ENCODE measurements at places on chromosomes 4 and X. TPM values are rescaled to one million over a fixed set of nuclear protein-coding genes. Genes with fewer than 3 reads are reported as not detected.

DNA sequence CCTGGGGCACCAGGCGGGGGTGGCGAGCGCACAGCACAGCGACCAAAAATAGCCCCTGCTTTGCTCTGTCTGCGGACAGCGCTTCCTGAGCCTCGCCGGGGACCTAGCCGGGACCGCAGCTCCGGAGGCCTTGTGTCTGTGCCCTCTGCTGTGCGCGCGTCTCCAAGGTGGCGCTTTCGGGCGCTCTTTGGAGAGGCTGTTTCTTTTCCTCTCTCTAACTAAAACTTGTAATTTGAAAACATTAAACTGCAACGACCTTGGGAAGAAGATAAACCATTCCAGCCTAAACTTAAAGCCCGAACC lies 3.4 kb downstream of the ARX start:
- DNase-seq, result no peak

GRCh38 chr4:95835672-95836071 lies 4.2 kb upstream of the PDHA2 start:
- DNase-seq, result no peak

DNA sequence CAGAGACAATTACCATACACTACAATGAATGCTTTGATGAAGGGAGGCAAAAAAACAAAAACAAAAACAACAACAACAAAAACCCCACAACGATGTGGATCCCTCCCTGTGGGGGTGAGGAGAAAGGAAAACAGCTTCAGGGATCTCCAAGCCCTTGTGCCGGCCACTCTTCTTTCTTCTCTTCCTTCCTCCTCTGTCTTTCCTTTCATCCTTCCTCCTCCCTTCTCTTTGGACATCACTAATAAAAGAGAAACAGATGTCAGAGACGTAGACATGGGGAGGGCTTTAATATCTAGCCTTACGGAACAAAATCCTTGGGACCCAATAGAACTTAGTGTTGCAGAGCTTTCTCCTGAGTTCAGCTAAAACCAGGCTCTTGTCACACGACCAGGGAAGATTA lies 18.8 kb upstream of the STX18 start:
- DNase-seq, result no peak

DNA sequence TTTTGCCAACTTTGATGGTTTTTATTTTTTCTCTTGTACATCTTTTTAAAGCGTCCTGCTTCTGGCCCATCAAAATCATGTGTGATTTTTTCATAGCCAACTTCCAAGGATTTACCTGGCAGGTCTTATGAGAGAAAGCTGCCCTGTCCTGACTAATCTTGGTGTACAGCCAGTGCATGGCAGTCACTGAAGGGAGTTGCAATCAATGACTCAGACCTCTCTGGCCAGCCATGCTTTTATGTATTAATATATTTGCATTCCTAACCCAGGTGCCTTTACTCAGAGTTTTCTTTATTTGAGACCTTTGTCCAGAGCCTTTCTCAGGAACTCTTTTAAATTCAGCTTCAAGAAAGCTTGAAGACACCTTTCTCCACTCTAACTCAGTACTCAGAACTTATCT lies 691.5 kb upstream of the HTR2C start:
- DNase-seq, result no peak

DNA sequence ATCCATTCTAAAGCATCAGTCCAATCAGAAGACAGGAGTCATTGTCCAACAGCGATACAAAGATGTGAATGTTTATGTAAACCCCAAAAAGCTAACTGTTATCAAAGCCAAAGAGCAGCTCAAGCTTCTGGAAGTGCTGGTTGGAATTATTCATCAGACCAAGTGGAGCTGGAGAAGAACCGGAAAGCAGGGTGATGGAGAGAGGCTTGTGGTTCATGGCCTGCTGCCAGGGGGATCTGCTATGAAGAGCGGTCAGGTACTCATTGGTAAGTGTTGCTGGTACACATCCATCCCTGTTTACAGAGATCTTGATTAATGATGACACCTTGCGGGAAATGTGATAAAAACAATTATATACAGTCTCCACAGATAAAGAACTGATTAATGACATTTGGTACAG lies 11.0 kb downstream of the INTU start:
- DNase-seq, result no peak

The KIAA1210 gene
- 0.10 TPM for total RNA-seq

- no peak for DNase-seq
These were observed 46.0 kb downstream of the TFDP3 start for GRCh38 chrX:133171962-133172708.

The SOD3 gene
- total RNA-seq, result 15.2 TPM

- no peak for DNase-seq
These were observed 2.0 kb upstream of the SH3BP2 start for GRCh38 chr4:2790583-2791517.

DNA sequence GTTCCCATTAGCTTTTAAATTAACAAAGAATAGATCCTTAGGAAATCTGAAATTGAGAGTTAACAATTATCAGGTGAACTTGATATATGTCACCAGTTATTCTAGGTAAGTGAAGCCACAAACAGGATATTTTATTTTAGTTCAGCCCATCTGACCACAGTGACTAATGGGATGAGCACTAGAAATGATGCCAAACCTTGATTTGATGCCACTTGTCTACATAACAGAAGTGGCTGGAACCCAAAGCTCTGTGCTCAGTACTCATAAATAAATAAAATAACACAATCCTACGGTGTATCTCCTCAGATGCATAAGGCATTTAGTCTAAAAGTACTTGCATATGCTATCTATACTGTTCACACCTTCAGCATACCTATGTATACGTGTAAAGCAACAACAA lies 12.2 kb downstream of the SLITRK4 start:
- DNase-seq, result no peak

The SOWAHD gene
- 0.79 TPM for total RNA-seq

- peak; percentile 7 for DNase-seq
These were observed 67.9 kb upstream of the TBL1X start for GRCh38 chrX:9396930-9397329.

GRCh38 chr4:182093431-182093831 lies 149.8 kb upstream of the TENM3 start:
- DNase-seq, result no peak

The SOX3 gene
- total RNA-seq, result not detected

The FAM90A26 gene
- total RNA-seq, result not detected

- no peak for DNase-seq
These were observed 350.8 kb upstream of the IGFBP7 start for GRCh38 chr4:57460967-57461366.

The TEX13C gene
- not detected for total RNA-seq

- no peak for DNase-seq
These were observed 167.1 kb downstream of the RAPGEF2 start for GRCh38 chr4:159269956-159270355.

- no peak for DNase-seq
These were observed 180.9 kb downstream of the SMIM20 start for GRCh38 chr4:26094911-26095310.

DNA sequence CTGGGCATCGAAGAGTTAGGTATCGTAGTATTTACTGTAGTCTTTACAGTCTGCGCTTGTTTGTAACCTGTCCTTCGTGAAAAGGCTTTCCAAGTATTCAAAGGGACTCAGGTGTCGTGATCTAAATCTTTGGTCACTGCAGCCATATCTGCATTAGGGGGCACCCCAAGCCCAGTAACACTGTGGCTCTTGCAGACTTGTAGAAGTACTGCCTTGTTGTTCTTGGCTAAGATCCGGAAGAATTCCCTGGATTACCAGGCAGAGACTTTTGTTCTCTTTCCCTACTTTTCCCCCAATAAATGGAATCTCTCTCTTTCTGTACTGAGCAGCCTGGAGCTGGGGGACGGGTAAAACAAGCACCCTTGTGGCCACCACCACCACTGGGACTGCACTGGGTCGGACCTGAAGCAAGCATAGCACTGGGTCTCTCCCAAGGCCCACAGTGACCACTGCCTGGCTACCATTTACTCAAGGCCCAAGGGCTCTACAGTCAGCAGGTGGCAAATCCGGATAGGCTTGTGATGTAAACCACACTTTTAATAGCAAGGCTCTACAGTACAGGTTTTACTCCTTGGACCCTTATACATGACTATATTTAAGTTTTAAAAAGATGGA lies 12.0 kb downstream of the CXorf58 start:
- no peak for DNase-seq

- DNase-seq, result no peak
These were observed 70.1 kb upstream of the SH3RF1 start for GRCh38 chr4:169340834-169341233.

GRCh38 chr4:62360156-62360545 lies 1160.0 kb downstream of the ADGRL3 start:
- DNase-seq, result peak; percentile 27

DNA sequence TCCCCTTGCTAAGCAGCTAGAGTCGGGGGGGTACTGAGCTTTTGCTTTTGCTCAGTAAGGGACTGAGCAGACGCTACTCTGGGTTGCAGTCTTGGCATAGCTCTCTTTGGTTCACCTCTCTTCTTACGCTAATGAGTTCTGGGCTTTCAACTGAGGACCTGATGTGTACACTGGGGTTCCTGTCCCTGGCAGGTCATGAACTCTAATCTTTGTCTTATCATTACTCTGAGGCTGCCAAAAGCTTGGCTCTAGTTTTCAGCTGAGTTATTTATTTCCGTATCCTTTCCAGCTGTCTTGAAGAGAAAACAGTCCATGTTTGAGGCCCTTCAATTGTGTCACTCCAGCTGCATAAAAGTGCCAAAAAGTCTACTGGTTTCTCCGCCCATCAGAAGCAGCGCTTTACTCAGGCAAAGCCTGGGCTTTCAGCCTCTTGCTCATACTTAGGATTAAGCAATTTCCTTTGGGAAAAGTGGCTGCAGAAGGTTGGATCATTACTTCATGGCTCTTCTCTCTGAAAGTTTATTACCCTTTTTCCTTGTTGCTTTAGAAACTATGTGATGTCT lies 121.0 kb upstream of the STOX2 start:
- DNase-seq, result peak; percentile 92

- no peak for DNase-seq
These were observed 782.2 kb downstream of the ARAP2 start for GRCh38 chr4:35461931-35462659.

The RNF212 gene
- 3.4 TPM for total RNA-seq

DNA sequence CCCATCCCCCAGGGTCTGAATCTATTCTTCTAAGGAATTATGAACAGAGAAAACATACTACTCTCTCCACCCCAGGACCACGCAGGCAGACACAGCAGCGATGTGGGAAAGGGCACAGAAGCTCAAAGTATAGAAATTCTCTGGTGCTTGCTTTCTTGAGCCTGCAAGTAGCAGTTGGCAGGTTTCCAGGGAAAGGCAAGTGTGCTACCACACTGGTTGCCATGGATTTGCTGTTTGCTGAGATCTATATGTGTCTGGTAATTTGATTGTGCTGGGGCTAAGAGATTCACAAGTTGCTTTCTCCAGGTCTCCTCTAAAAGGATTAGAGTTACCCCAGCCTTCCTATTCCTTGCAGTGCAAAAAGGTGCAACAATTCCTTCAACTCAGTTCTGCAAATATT lies 83.1 kb downstream of the GUCY2F start:
- no peak for DNase-seq

The NHS gene
- 6.6 TPM for total RNA-seq

The YIPF7 gene
- 0.79 TPM for total RNA-seq

The RPA4 gene
- total RNA-seq, result 3.8 TPM

The PNMA5 gene
- not detected for total RNA-seq

DNA sequence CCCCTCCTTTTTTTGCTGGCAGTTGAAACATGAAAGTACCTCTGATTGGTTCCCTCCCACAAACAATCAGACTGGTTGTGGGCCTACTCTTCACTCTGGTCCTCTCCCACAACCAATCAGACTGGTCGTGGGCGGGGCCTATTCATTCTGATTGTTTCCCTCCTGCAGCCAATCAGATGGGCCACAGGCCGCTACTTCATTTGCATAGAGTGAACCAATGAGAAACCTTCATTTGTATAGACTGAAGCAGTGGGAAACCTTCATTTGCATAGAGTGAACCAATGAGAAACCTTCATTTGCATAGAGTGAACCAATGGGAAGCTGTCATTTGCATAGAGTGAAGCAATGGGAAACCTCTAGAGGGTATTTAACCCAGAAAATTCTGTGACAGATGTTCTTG lies 55.2 kb downstream of the TRMT44 start:
- DNase-seq, result no peak

DNA sequence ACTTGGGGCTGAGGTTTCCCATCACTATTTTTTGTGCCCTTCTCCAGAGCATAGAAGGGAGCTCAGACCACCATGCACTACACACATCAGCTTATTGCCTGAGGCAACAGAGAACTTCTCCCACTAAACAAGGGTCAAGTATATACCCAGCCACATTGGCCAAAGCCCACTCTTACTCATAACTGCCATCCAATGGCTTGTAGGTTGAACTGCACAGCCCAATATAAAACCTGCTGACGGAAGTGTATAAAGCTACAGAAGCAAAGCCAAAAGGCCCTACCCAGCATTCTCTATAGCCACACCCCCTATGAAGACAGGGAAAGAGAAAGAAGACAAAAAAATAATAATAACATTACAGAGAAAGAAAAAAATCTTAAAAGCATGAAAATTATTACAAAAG lies 139.7 kb downstream of the LRBA start:
- DNase-seq, result no peak

The KLHL13 gene
- 19.9 TPM for total RNA-seq

The ZNF280C gene
- total RNA-seq, result 5.0 TPM

DNA sequence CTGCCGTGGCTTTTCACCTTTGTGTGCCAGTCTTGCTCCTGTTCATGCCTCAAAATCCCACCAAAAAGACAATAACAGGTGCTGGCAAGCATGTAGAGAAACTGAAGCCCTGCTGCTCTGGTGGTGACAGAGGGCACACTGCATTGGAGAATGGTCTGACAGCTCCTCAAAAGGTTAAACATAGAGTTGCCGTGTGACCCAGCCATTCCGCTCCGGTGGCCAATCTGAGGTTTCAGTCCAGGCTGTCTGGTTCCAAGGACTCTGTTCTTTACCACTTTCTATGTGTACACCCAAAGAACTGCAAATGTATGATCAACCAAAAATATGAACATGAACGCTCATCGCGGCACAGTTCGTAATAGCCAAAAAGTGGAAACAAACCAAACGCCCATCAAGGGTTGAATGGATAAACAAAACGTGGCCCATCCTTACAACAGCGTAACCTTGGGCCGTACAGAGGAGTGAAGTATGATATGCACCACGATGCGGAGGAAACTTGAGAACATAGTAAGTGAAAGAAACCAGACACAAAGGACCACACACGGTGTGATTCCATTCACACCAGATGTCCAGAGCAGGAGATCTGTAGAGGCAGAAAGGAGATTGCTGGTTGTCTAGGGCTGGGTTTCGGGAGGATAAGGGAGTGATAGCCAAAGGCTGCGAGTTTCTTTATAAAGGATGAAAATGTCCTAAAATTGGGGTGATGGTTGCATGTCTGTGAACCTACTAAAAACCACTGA lies 33.6 kb upstream of the WFS1 start:
- DNase-seq, result no peak

GRCh38 chrX:103330681-103331288 lies 746 bp downstream of the TCEAL7 start:
- DNase-seq, result no peak

The ZNF41 gene
- 8.1 TPM for total RNA-seq

GRCh38 chrX:2901367-2902036 lies 27.6 kb downstream of the ARSD start:
- DNase-seq, result no peak
